ENCODE measurements at places on chromosomes 6 and 20.

- DNase-seq: peak; percentile 31
Measured at GRCh38 chr20:41095110-41095969, 42.0 kb upstream of the PLCG1 start.

GRCh38 chr20:44646641-44647274 is 4.7 kb downstream of the ADA start:
- no peak for DNase-seq

DNA sequence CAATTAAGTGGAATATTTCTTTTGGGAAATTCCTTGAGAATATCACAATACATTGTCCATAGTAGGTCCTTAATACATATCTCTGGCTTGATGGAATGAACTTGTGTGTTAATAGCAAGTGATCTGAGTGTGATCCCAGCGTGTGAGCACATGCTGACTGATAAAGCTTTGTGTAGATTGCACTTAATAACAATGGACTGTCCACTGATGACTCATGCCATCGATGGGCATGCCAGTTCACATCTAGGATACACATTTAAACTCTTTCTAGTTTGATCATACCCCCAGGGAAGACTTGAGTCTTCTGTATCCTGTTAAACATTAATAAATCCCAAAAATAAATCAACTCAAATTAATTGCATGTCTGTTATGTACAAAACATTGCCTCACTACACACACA is 454.3 kb upstream of the SPTLC3 start:
- DNase-seq: no peak

GRCh38 chr6:137827977-137828810 is 38.9 kb upstream of the TNFAIP3 start:
- no peak for DNase-seq

DNA sequence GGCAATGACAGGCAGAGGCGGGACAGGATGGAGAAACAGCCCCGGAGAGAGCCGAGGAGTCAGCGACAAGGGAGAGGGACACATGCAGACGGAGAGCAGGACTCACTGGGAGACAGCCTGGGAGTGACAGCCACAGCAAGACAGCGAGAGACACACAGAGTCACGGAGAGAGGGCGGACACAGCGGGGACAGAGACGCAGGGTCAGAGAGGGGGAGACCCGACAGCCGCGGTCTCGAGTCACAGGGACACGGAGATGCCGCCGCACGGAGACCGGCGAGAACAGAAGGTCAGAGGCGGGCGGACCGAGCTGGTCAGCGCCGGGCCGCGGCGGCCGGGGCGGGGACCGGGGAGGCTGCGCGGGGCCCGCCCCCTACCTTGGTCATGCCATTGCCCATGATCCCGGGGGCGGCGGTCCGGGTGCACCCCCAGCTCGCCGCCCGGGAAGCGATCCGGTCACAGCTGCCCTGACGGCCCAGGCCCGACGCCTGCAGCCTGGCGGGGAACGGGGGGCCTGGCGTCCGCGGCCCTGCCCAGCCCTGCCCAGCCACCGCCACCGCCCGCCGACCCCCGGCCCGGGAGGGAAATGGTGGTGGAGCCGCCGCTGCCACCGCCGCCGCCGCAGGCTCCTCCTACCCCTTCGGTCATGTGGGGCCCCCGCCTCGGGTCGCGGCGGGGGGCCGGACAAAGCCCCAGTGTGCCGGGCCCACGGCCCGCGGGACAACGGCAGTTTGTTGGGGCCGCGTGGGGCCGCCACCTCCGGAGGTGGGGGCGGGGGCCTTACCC is at the start of the genes DUSP15 and TTLL9:
Gene DUSP15 (minus strand): TSS at position 586 of the 784 bp plus-strand sequence. CDS start 190 bp downstream, at position 396.
Gene TTLL9 (plus strand): TSS at position 693 of the 784 bp plus-strand sequence. CDS start 493 bp downstream, outside the sequence.
- peak; percentile 66 for DNase-seq

DNA sequence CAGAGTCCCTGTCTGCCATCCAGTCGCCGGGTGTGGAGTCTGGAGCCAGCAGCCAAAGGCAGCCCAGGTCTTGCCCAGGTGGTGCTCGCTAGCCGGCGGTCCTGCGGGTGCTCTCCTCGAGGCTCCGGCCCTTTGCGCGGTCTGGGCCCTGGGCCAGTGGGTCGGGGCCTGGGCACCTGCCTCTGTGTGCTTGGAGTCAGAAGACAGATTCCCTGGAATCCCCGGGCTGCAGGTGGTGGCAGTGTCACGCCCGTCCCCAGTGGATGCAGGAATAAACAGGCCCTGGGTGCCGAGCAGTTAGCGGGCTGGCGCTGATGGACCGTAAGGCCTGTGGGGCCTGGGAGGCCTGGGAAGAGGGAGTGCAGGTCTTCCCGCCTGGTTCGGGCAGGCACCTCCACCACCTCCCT is 5.3 kb downstream of the SS18L1 start:
- no peak for DNase-seq

- no peak for DNase-seq
Measured at GRCh38 chr6:75747152-75747992, 1.7 kb upstream of the MYO6 start.

Measured in HuH-7.5 (cell line).